ENCODE measurements at places on chromosomes 1 and 21.

DNA sequence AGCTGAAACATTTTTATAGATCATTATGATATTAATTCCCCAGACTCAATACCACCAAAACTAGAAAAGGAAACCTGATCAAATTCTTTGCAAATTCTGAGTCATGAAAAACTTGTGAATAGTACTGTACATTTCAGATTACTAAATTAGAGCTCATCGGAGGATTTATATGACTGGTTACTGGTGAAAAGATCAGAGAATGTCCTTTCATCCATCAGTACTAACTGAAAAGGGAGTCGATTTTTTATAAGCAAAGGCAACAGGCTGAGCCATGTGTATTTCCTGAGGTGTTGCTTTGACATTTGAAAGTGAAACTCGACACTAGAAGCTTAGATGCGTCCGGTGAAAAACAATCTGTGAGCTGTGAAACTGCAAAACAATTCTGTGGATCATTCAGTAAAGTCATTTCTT, 155.7 kb downstream of the TNFSF18 start:
- DNase-seq = no peak

DNA sequence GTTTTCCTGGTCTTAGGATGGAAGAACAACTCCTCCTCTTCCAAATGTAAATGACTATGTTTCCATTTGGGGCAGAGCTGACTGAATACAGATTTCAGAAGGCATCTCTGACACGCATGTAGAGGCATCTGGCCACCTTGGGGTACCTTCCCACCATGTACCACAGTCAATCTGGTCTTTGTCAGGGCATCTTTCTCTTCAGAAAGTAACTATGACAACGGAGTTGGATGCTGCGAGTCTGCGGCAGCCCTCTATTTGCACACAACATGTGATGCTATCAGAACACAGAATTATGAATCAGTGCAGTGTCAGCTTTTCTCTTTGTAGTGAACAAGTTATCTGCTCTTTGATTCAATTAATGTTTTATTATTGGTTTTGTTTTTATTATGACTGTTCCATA, 94.7 kb downstream of the TSEN15 start:
- DNase-seq = no peak

DNA sequence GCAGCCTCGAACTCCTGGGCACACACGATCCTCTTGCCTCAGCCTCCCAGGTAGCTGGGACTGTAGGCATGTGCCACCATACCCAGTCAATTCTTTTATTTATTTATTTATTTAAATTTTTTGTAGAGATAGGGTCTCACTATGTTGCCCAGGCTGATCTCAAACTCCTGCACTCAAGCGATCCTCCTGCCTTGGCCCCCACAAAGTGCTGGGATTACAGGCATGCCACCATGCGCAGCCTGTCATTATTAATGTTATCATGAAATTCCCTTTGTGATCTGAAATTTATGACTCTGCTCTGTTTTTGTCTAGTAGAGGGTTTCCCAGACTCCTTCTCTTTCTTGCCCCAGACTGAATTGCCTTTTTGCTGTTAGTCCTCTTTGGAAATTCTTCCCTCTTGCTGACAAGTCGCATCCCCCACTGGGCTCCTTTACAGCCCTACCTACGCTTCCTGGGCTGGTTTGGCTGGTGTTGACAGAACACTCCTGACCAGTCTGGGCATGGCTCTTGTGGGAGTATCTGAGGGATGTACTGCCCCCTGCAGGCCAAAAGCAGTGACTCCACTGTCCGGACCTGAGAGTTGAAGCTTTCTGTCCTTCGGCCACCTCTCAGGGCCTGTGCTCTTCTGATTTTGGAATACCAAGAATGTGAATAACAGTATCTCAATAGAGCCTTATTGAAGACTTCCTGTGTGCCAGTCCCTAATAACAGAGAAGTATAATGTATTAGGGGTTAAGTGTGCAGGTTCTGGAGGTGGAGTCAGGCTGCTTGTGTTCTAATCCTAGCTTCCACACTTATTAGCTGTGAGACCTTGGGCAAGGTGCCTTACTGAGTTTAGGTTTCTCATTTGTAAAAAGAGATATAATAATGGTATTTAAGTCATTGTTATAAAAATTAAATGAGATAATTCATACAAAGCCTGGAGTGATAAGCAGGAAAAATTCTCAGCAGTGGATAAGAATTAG, 28.2 kb downstream of the TCEANC2 start:
- DNase-seq = peak; percentile 61

GRCh38 chr1:208513799-208514198, 269.6 kb upstream of the PLXNA2 start:
- no peak for DNase-seq

DNA sequence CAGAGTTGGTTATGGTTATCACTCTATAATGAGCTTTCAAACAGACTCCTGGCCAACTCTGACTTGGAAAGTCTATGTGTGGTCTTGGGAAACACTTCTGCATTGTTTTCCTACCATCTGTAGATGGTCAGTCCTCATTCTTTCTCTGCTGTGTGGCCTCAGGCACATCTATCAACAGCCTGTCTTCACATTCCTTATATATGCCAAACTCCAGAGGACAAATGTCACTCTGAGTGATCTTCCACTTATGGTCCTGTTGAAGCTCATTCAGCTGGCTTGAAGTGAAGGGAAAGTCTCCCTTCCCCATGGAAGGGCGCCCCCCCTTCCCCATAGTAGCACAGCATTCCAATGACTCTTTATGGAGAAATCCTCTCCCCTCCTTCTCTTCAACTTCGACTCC, 58.7 kb downstream of the VANGL2 start:
- DNase-seq = no peak

DNA sequence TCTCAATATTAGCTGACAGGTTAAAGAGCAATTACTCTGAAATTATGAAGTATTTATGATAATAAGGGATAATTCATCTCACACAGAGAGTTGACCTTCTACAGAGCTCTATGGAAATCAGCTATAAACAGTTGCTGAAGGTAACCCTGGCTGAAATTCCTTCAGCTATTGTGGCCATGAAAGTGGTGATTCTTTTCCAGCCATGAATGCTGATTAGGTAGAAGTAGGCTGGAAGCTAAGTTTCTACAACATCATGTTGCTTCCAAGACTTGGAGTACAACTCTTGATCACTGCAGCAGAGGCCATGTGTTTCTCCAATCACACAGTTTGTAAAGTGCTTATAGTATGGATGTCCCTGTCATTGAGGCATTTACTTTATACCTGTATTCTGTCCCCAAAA, 2128.9 kb downstream of the MRPL39 start:
- DNase-seq = no peak

DNA sequence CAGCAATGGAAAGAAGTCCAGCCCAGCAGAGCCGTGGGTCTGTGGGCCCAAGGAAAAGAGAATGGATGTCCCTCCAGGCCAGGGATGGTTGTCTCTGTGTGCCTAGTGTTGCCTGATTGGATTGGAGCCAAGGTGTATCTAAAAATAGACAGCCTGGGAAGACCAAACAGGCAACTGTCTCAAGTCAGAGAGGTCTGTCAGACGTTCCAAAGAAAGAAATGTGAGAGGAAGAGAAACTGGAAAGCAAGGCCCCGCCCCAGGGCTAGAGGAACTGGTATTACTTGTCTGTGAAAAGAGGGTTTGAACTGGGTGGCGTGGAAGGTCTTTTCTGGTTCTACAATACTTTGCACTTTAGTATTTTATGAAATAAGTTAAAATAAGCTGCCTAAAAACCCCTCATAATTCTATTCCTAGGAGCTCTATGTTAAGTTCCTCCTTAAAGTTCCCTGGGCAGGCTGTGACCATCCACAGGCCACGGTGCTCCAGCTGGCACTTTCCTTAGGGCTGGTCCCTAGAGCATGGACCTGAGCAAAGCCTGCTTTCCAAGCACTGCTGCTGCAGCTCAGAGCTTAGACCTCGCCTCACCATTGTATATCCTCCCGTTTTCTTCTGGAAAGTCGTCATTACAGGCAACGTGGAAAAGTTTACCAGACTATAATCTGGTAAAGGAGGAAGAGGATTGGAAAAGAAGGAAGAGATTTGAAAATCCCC, 151.6 kb downstream of the DISC1 start:
- DNase-seq = no peak

DNA sequence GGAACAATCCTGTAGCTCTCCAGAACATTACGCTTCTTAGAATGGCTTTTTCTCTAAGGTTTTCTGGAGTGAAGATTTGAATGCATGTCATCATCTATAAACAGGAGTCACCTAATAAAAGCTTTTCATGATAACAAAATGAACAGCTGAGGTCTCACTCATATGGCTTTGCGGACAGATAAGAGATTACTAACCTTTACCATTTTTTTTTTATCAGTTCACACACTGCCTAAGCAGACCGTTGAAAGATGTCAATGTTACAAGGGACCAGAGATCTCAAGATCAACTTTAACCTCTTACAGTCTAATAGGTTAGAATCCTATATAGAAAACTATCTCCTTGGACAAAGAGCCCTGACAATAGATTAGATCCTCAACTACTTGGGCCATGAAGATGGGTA, 41.4 kb downstream of the SCMH1 start:
- no peak for DNase-seq

- DNase-seq = no peak
Measured at GRCh38 chr1:185369786-185370185, 52.7 kb upstream of the IVNS1ABP start.

- no peak for DNase-seq
Measured at GRCh38 chr1:10724948-10725847, 71.2 kb downstream of the CASZ1 start.

DNA sequence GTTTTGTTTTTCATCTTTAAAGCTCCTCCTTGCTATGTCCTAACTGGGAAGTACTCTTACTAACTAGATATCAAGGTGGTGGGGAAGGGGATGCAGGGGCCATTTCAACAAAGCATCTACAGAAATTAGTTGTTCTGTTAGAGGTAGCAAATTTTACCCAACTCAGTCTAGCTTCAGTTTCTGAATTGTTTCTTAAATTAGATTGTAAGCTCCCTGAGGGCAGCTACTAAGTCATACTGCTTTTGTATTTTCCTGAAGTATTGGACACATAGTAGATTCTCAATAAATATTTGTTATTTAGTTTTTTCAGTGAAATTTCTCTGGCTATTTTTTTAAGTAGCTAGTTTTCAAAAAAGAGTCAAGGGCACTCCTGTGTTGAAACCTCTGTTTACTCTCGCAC, 1.8 kb downstream of the UBAP2L start:
- no peak for DNase-seq

- DNase-seq = no peak
Measured at GRCh38 chr1:119779869-119780356, 11.2 kb upstream of the HMGCS2 start.

DNA sequence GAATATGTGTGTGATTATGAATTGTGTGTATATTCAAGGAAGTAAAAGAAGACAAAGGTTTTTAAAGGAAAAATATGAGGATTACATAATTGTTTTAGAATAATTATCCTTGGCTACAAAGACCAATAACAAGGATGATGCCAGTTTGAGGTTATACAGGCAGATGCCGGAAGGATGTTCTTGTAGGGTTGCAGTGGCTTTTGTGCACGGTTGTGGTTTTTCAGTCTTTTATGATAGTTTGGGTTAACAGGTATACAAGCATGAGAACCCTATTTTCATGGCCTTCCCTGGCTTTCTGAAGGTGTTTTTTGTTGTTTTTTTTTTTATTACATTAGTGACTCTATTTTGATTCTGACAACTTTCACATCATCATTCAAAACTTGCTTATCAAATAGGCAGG, 4.9 kb downstream of the CR2 start:
- DNase-seq = no peak

DNA sequence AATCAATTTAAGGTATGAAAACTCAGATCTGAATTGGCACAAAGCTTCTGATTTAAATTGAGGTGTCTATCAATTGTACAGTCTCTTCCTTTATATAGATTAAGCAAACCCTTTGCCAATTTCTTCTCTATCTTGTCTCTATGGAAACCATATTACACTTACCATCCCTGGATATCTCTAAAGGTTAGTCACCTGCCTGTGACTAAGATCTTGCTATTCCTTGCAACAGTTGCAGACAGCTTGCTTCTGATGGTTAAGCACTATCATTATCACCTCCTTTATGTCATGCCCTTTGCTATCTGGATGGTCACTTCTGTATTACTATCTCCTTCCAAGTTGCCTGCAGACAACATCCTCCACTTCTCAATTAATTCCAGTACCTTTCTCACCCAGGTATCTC, 998.6 kb upstream of the B3GALT2 start:
- no peak for DNase-seq

GRCh38 chr1:58769809-58770320, 14.0 kb downstream of the JUN start:
- DNase-seq = no peak

DNA sequence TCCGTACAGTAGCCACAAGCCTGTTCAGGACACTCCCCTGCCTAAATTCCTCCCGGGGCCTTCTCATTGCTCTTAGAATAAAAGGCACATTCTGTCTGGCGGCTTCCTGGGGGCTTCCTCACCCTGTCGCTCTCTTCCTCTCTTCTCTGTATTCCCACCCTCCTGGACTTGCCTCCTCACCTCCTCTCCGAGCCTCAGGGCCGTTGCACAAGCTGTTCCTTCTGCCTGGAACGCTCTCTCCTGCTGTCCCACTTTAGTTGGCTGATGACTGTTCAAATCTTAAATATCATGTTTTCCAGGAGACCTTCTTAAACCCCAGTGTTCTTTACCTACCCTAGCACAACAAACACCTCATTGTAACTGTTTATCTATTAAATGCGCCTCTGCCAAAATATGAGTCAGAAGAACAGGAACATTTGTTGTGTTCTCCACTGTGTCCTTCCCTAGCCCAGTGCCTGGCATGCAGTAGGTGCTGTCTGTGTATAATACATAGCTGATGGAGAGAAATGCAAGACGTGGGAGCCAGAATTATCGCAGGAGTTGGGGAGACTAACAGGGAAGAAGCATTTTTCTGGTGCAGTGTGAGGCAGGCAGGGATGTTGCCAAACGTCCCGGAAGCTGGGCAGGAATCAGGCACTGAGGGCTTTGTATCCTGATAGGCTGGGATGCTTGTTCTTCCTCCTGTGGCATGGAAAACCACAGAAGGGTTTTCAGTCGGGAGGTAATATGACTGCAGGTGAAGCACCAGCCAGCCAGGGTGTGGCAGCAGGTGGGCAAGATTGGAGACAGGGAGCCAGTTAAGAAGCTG, 24.1 kb upstream of the THRAP3 start:
- no peak for DNase-seq

- DNase-seq = no peak
Measured at GRCh38 chr1:88341447-88341846, 342.6 kb upstream of the PKN2 start.

GRCh38 chr21:45706299-45706698, 62.8 kb downstream of the PCBP3 start:
- DNase-seq = no peak

Measured in AML-193 (cell line).